ENCODE measurements at places on chromosomes 4 and X.

DNA sequence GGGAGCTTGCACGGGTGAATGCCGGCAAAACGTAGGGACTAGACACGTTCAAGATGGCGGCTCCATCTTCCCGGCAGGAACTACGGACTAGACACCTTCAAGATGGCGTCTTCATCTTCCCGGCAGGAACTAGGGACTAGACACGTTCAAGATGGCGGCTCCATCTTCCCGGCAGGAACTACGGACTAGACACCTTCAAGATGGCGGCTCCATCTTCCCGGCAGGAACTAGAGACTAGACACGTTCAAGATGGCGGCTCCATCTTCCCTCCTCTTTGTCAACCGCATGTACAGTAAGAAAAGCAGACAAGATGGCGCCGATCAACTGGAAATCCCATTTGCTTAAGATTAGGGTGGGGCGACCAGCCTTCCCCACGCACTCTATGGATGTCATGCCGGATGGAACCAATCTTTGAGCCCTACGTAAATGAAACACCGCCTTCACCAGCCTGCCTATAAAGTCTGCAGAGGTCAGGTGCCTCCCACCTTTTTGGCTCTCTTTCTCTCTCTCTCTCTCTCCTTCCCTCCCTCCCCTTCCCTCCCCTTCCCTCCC is 222.4 kb downstream of the CRLF2 start:
- no peak for DNase-seq

DNA sequence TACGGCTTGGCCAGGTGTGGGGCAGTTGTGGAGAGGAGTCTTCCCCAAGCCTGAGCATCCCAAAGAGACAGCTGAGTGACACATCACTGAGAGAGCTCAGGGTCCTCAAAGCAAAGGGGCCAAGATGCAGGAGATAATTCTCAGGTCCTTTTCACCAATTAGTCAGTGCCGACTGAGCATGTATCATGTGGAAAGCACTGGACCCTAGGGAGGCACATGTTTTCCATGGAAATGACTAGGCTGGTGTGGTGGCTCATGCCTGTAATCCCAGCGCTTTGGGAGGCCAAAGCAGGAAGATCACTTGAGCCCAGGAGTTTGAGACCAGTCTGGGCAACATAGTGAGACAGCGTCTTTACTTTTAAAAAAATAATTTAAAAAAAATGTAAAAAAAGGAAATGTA is 67.3 kb upstream of the PRPS1 start:
- no peak for DNase-seq

GRCh38 chr4:25928379-25929297 is 14.6 kb downstream of the SMIM20 start:
- DNase-seq, result no peak

DNA sequence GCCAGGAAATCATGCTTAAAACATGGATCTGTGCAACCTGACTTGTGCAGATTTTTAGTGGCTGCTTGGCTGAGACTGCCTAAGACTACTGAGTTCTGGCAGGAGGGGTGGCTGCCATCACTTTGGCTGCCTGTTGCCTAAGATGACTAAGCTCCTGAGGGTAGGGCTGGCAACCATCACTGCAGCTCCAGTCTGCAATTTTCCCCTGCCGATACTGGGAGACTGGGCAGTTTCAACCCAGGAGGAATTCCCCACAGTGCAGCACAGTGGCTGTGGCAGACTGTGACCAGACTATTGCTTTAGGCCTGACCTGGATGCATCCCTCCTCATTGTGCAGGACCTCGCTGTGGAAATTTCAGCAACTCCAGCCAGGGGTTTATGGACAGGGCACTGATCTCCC is 544.9 kb downstream of the ANKRD50 start:
- no peak for DNase-seq

GRCh38 chr4:93809773-93810172 is 18.8 kb upstream of the ATOH1 start:
- DNase-seq, result no peak

- no peak for DNase-seq
Measured at GRCh38 chrX:23494741-23495140, 160.1 kb downstream of the PTCHD1 start.

Data from stimulated activated CD4-positive, alpha-beta T cell treated with anti-CD3 and anti-CD28 coated beads, Interleukin-4, amount 100 ng/mL, for 48 hours (primary cell).